MV-4-11 (cell line): ENCODE measurements at places on chromosomes 4 and X.

DNA sequence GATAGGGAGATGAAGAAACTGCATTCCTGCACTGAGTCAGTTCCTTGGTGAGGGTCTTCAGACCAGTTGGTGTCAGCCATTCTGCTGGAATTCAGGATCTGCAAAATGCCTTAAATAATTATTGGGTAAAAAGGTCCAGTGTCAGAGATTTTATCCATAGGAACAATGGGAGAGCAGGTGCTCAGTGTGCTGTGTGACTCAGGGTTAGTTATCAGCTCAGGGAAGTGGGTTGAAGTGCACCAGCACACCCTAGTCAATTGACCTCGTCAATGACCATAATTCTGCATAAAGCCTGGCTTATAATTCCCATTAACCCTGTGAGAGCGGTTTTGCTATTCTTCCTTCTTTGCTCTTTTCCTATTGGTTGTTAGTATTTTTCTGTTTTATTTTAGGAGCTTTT is 37.3 kb downstream of the HERC6 start:
- no peak for DNase-seq

GRCh38 chr4:91681544-91681943 is 622.2 kb upstream of the GRID2 start:
- no peak for DNase-seq

- no peak for DNase-seq
Observed at GRCh38 chrX:10173331-10173900, 16.6 kb downstream of the CLCN4 start.

DNA sequence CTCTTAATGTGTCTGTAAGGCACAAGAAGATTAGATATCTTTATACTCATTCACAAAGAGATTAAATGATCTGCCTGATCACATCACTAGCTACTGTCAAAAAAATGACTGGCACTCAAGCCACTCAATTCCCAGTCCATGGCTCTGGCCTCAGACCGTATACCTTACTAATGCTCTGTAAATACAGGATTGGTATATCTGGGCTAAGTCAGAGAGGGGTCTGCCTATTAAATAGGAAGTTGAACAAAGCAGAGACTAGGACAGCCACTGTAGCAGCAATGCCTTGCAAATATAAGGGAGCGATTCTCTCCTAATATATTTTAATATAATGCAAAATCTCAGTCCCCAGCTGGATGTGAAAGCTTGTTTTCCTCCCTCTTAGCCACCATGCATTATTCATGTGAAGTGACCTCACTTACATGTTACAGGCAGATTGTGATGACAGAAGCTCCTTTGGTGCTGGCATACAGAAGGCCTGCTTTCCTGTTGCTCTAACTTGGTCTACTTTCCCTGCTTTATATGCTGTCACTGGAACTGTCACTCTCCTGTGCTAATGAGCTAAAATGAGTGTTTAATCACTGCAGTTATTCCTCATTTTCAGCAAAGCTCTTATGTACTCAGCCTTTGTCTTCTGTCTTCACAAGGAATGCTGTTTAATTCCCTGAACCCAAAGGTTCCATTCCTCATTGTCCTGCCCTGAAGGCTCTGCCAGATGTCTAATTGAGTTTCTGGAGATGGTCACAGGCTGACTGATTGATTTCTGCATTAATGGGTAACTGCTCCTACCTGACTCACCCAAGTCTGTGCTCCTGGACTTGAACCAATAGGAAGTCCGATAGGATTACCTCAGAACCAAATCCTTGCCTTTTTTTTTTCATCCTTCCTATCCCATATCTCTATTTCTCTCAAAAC is 578.2 kb downstream of the KLHL13 start:
- no peak for DNase-seq

DNA sequence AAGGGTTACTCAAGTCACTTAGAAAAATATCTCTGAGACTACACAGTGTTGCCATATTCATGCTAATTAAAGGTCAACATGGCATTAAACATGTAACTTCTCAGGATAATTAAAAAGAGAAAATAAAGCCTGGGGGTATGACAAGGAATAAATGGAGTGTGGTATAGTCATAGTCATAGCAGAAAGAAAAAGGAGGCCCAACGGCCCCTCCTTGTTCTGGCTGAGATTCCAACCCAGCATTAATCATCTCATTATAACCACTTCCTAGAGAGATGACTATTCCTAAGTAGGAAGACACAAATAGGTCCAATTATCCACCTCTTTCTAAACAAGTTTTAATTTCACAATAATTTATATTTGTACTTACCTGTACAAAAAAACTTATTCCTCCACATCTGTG is 778.4 kb upstream of the AADAT start:
- no peak for DNase-seq

DNA sequence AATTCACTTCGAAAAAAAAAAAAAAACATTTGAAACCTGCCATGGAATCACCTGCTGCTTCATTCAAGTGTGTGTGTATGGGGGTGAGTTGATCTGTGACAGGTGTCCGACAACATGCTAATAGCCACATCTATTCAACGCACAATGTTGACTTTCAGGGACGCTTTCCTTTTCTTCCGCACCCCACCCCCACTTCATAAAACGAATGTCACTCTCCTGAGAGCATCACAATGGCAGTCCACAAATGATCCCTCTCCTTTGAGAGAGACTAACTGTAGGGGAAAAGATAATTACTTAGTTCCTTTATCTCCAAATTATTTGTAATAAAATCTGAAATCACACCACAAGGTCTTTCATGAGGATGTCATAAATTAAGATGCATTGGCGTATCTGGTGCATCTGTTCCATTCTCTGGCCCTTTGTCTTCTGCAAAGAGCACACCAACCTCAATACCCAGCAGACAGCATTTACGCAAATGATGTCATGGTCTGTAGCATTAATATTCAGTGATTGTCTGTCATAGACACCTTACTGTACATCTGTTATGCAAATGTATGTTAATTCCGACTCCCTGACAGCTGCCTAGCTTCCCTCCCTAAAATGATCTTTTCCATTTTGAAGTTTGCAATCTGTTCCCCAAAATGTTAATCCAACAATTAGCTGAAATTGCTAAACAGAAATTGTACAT is 640.0 kb upstream of the BOD1L1 start:
- no peak for DNase-seq

DNA sequence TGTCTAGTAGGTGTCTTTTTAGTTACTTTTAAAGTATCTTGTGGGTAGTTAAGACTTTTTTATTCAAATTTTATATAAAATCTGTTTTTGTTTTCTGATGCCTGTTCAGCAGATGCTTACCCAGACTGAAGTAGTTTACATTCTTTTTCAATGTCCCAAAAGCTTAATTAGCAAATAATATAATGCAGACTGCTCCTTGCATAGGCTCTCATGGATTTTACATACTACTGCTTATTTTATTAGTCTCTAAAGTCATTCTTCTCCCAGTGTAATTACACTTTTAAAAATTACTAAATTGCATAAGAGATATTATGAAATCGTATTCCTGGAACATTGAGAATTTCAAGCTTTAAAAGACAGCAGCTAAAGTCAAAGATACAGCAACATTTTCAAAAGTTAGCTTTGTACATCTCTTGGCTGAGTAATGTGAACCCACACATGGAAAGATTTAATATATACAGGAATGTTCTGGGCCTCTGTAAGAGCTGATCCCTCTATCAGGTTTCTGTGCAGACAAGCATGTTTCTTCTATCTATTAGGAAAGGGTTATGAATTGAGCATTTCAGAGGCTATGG is 148.4 kb upstream of the SPRY1 start:
- no peak for DNase-seq

DNA sequence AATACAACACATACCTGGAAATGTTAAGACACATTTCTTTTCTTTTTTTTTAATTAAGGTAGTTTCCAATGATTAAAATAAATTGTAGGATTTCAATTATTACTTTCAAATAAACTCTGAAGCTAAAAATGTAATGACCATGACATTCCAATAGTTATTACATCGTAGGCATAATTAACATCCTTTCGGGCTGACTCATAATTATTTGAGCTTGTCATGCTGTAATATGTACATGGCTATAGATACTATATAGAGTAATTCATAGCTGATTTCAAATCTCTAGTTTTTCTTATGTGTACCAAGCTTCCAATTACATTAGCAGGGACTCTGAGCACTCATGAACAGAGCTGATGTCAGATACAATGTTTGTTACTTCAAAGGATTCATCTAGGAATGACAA is 125.7 kb upstream of the GABRG1 start:
- DNase-seq: no peak

- DNase-seq: no peak
Observed at GRCh38 chr4:140499391-140499790, 1.3 kb upstream of the MGAT4D start.

GRCh38 chr4:114383721-114384120 is 214.9 kb upstream of the UGT8 start:
- no peak for DNase-seq

GRCh38 chr4:14994242-14994641 is 8.0 kb upstream of the CPEB2 start:
- peak; percentile 85 for DNase-seq

DNA sequence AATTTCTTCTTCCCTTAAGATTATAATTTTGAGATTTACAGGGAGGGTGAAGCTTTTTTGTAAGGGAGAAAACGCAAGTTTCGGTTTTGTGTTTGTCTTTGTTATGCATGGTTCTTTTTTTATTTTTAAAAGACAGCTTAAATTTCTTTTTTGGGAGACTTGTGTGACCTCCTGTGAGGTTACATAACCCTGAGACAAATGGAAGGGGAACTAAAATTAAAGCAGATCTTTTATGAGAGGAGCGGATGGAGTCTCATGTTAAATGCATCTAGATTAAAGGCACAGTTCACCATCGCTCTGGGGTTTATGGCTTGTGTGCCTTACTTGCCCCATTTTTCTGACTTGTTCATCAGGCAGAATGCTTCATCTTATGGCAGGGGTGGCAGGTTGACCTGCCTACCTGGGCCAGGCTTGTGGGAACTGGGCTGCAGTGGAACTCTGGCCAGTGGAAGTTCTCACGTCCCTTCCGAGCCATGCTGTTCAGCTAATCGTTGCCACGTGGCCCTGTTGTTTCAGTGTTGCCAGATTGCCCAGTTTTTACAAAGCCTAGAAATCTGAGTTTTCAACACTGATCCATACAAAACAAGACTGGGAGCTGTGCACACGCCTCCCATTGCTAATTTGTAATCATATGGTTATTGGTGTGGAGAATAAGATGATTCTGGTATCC is 291.8 kb downstream of the ARHGAP10 start:
- DNase-seq: peak; percentile 66

- peak; percentile 85 for DNase-seq
Observed at GRCh38 chr4:153138736-153139135, 65.5 kb upstream of the TRIM2 start.

DNA sequence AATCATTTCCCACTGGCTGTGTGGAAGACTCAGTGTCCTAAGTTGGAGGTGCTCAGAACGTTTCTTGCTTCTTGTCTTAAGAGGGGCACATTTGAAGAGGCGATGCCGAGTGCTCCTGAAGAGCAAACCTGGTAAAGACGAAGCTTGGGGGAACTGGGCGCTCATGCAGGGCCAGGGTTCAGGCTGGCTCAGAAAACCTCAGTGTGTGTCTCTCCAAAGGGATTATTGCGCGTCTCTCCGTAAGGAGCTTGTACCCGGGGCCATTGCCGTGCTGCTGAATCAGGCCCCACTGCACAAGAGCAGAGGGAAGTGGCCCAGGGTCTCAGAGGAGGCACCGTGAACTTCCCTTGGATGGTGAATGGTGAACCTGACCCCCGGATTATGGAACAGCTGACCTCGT is 44.4 kb downstream of the PSAPL1 start:
- no peak for DNase-seq

DNA sequence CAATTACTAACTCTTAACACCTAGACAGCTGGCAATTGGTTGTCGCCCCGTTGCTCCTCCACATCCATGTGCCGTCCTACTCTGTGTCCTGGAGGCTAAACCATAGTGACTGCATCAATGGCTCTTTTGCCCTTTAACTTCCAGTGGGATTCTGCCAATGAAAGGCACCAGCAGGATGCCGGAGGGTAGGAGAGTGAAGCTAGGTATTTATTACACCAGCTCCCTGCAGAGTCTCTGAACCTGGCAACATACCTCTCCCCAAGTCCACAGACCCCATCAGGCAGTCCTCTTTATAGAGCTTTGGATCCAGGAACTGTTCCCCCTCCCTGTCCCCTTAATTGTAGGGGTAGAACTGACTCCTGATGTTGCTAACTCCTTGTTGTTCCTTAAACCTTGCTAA is 426.8 kb downstream of the HNRNPD start:
- no peak for DNase-seq

DNA sequence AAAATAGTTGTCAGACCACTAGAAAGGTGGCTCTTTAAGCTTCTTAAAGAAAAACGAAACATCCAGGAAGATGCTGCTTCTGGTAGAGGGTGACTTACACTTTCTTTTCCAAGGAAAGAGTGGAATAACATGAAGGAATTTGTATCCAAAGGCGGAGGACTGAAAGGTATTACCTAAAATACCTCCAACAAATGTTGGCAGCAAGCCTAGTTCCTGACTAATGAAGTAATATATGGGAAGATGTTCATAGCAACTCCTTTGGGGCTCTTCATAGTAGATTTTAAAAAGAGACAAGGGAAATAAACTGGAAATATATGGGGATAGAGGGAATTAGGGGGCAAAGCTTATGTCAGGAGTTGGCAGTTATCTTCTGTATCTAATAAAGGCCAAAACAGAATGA is 116.2 kb downstream of the AASDH start:
- no peak for DNase-seq

DNA sequence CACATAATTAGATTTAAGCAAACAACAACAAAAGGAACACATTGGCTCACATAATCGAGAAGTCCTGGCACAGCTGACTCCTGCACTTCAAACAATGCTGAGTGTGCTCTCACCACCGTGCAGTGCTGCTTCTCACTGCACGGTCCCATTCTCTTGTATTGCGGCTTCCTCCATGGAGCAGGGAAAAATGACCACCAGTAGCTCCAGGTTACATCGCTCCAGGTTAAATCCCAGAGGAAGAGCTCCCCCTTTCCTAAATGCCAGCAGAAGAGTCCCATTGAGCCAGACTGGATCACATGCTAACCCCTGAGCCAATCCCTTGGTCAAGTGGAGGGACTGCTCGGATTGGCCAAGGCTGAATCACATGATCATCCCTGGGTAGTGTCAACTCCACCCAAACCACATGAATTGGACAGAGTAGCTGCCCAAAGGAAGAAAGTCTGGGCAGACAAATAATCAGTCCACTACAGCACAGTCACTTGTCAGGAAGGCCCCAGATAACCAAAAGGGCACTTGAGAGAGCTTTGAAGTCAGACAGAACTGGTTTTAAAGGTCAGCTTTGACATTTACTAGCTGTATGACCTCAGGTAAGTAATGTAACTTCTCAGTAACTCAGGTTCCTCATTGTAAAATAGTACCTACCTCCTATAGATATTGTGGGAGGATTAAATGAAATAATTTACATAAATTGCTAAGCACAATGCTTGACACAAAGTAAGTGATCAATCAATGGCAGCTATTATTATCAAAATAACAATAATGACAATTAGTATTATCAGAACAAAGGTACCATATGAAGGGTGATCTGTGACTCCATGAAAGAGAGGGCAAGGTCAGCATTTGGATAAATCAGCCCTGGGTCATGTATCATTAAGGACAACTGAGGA is 14.3 kb downstream of the TEC start:
- no peak for DNase-seq

GRCh38 chr4:141792164-141792563 is 155.8 kb downstream of the IL15 start:
- DNase-seq: no peak
